ENCODE measurements at places on chromosomes 5 and 9. TPM values are rescaled to one million over a fixed set of nuclear protein-coding genes. Genes with fewer than 3 reads are reported as not detected.

GRCh38 chr9:79559495-79560181, 12.1 kb upstream of the TLE4 start:
- peak; percentile 20 for DNase-seq

GRCh38 chr5:67620424-67621397, 424.1 kb upstream of the CD180 start:
- no peak for DNase-seq

- no peak for DNase-seq
Measured at GRCh38 chr9:88084357-88085183, 53.7 kb downstream of the SPATA31C2 start.

GRCh38 chr5:6455571-6456200, 7.0 kb downstream of the UBE2QL1 start:
- DNase-seq = no peak

- DNase-seq = no peak
Measured at GRCh38 chr9:134589748-134590147, 51.9 kb upstream of the COL5A1 start.

DNA sequence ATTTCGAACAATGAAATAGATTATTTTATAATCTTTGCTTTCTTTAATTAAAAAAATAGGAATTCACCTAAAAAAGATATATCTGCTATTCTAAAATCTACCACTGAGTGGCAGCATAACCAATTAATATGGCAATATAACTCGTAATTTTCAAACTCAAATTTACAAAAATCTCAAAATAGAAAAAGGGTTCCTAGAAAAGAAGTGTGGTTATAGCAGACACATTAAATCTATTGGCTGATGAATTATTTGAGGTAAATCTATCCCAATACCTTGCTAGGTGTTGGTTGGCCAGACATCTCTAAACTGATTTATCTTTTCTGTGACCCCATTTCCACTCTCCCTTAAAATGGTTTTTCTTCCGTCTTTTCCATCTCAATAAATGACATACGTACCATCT, 30.2 kb upstream of the NRG2 start:
- no peak for DNase-seq

GRCh38 chr5:68534131-68534940, 318.8 kb downstream of the PIK3R1 start:
- DNase-seq = peak; percentile 78

The DOCK8 gene
- total RNA-seq = 3.6 TPM

The PCA3 gene
- total RNA-seq = 0.16 TPM

The SLC25A51 gene
- 121 TPM for total RNA-seq

GRCh38 chr5:95808013-95808685, 14.4 kb downstream of the GLRX start:
- no peak for DNase-seq

The ADGRD2 gene
- not detected for total RNA-seq

- DNase-seq = no peak
Measured at GRCh38 chr5:14447958-14448911, 133.4 kb upstream of the OTULINL start.

The TMEM141 gene
- 15.9 TPM for total RNA-seq

The NTNG2 gene
- total RNA-seq = 46.3 TPM

DNA sequence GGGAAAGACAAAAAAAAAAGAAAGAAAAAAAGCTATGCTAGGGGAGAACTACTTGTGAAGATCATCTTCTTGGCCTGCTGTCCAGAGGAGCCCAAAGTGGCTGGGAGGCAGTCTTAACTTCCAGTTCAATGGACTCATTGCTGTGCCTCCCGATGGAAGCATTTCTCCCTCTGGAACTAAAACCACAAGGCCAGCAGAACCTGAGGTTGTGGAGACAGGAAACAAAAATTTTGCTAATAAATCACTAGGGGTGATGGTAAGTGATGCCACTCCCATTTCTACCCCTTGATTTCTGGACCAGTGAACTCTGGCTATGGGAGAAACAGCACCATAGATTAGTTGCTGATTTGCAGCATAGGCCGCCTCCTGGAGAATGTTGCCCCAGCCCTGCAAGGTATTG, 123.4 kb upstream of the NFIL3 start:
- no peak for DNase-seq

DNA sequence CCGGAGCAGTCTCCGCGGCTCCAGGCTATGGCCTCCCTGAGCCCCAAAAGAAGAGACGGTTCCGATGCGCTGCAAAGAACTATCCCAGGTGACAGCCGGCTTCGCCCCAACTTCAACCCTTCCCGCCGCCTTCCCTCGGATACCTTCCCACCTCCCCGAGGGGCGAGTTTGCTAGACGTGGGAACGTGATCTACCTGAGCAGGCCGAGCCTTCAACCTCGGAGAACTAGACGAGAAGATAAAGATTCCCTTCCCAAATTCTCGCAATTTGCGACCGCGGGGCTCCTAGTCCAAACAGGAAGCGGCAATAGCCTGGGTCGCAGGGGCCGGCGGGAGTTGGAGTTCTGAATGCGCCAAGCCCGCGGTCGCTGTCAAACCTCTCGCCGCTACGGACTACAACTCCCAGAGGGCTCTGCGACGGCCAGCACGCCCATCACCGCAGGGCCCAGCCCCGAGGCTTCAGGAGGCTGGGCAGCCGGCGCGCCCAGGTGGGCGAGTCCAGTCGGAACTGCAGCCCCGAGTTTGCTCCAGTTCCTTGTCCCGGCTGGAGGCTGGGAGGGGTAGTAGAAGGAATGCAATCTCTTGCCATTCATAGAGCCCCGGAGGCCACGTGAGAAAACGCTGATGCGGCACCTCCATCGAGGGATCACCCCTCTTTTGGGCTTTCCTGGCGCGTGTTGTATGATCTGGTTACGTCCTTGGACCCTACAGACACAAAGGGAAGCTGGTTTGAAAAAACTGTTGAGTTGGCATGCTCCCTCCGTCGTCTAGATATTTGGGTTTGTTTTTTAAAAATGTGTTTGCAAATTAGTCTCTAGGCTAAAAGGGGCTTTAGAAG, at the start of gene SLC38A9:
TSS of gene SLC38A9 (minus strand) at position 302 of the 837 bp plus-strand sequence. CDS start 14,366 bp downstream, outside the sequence.
- DNase-seq = peak; percentile 94

- DNase-seq = no peak
Measured at GRCh38 chr5:76850543-76851145, 830 bp downstream of the S100Z start.

- no peak for DNase-seq
Measured at GRCh38 chr5:1637639-1638481, 114.1 kb upstream of the LPCAT1 start.

DNA sequence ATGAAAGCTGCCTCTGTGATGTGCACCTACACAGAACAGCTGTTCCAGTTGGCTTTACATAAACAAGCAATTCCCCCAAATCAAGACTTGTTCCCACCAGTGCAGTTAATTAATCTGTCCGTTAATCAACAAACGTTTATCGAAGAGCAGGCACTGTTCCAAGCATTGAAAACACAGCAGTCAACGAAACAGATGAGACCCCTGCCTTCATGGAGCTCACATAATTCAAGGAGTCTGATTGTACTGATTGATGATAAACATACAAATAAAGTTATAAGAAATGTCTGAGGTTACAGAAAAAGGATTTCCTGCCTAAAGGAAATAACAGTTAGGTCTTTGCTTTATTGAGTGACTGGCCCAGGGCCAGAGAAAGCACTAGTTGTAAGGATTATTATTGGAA, 26.2 kb upstream of the PCSK5 start:
- no peak for DNase-seq

GRCh38 chr5:151130235-151130921, 27.2 kb downstream of the ANXA6 start:
- DNase-seq = no peak

DNA sequence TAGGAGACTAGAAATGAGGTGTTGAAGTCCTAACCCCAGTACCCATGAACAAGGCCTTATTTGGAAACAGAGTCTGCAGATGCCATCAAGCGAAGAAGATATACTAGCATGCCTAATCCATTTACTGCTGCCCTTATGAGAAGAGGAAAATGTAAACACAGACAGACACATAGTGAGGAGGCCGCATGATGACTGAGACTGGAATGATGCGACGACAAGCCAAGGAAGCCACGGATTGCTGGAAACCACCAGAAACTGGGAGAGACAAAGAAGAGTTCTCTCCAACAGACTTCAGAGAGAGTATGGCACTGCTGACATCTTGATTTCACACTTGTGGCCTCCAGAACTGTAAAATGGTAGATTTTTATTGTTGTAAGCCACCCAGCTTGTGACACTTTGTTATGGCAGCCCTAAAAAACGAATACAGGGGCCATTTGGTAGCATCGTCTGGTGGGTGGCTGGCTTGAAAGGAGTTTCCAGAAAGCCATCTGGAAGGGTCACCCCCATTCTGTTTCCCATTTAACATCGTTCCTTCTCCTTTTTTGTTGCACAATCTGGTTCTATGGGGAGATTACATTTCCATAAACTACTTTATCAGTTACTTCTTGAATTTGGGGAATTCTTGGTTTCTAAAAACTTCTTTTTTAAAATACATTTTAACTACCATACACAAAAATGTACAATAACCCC, 193.1 kb downstream of the HSD17B3 start:
- no peak for DNase-seq

GRCh38 chr5:176938472-176938871, 39.3 kb upstream of the HK3 start:
- DNase-seq = no peak

GRCh38 chr5:37717613-37718431, 122.0 kb downstream of the GDNF start:
- DNase-seq = no peak

The GRM6 gene
- 0.16 TPM for total RNA-seq

- no peak for DNase-seq
Measured at GRCh38 chr5:1004461-1005248, 3.9 kb upstream of the NKD2 start.

DNA sequence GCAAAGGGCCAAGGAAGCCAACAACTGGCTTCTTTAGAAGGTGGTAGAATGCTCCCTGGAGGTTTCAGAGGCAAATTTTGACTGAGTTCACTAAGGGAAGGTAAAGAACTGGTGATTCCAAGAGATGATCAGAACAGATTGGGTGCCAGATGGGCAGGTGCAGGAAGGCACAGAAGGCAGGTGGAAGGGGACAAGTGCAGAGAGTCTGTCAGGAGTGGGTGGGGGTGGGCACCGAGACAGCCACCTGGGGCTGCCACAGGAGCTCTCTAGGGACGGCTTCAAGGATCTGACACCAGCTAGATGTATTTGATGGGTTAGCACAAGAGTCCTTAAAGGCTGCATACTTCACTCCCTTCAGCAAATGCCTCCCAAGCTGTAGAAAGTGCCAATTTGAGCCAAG, 207.3 kb downstream of the PTTG1 start:
- no peak for DNase-seq

DNA sequence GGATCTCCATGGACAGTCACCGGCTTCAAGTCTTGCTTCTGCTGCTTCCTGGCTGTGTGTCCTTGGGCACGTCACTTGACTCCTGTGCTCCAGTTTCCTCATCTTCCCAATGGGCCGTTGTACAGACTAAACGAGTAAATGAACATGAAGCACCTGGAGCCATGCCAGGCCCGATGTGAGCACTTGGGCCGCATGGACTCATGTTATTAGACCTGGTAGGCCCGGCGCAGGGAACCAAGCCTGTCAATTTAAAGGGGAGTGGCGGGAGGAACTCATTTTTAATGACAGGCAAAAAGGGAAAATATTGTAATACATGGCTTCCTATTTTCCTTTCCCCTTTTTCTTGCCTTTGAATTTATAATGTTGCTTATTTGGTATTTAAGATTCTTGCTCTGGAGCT, 47.5 kb downstream of the TENT4A start:
- DNase-seq = no peak

GRCh38 chr5:176646049-176646706, 1.1 kb upstream of the TSPAN17 start:
- no peak for DNase-seq

DNA sequence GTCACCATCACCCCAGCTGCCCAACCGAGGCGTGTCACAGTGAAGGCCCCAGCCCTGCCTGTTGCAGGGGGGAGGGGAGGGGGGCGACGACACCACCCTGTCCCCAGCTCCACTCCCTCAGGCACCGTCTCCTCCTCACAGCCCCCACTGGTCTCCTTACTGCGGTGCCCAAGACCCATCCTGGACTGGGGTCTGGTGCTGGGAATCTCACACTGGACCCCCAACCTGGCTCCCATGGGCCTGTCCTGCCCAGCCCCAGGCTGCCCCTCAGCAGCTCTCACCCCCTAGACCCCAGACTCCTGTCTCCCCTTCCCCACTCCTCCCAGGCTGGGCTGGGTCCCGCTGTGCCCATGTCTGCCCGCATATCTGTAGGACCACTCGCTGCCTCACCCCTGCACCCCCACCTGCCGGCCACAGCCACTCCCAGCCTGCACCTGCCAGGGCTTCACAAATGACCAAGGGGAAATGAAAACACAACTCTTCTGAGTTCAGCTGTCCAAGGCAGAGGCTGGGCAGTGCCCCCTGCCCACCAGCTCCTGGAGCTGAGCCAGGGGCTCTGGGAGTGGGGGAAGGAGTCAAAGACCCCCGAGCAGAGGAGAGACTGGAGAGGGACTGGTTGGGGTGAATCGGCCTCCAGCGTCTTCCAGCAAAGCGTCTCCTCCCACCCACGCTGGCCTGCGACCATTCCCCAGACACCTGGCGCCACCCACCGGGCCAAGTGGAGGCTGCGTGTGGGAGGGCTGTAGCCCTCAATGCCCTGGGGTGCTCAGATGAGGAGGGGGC, 32.6 kb upstream of the EGFL7 start:
- DNase-seq = no peak

GRCh38 chr5:173802670-173803165, 85.4 kb upstream of the CPEB4 start:
- no peak for DNase-seq

The WNT8A gene
- not detected for total RNA-seq

The OLFML2A gene
- total RNA-seq = 2.5 TPM

The SHLD3 gene
- total RNA-seq = 17.2 TPM

GRCh38 chr9:109812818-109813281, 32.9 kb downstream of the PALM2AKAP2 start:
- DNase-seq = no peak

DNA sequence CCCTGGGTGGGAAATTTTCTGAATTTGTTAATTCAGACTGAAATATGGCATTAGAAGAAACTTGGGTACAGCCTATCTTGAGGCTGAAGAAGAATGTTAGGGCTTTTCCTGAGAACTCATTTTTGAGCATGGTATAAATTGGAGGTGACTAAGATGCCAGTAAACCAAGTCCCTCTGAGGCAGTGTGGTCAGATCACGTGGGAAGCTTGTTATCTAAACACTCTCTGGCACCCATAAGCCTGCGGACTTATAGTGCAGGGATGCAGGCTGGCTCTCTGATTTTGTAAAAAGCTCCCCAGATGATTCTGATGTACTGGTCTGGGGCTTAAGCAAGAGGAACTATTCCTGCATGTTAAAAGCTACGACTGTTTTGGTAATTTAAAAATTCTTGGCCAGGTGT, 34.3 kb downstream of the MTMR12 start:
- DNase-seq = no peak

DNA sequence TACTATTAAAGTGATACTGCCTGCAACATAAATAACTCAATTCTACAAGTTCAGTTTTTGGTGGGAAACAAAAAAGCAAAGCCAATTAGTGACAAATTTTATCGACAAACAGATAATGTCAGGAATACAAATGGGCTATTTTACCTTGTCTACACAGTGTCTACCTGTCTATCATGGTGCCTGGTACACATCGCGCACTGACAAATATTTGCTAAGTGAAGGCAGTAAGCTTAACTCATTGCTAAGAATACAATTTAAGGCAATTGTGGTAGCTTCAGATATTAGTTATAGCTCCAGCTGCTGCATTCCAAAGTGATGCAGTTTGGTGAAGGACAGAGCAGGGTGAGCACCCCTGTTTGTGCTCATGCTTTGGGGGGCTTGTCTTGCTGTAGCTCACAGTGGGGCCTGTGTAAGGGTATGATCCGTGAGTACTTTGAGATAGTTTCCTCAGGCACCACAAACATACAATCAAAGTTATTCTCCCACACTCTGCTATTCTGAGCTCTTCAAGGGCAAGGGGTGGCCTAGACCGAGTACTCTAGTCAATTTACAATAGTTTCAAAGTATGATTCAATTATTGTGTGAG, 24.7 kb downstream of the ELL2 start:
- no peak for DNase-seq

- DNase-seq = no peak
Measured at GRCh38 chr5:176660530-176660859, 13.2 kb downstream of the TSPAN17 start.
